Renal cortex interstitium (tissue), 15 donors: ENCODE measurements at places on chromosomes 16 and 17.

- no peak for DNase-seq
Observed at GRCh38 chr17:79942591-79943346, 92.9 kb downstream of the TBC1D16 start.

DNA sequence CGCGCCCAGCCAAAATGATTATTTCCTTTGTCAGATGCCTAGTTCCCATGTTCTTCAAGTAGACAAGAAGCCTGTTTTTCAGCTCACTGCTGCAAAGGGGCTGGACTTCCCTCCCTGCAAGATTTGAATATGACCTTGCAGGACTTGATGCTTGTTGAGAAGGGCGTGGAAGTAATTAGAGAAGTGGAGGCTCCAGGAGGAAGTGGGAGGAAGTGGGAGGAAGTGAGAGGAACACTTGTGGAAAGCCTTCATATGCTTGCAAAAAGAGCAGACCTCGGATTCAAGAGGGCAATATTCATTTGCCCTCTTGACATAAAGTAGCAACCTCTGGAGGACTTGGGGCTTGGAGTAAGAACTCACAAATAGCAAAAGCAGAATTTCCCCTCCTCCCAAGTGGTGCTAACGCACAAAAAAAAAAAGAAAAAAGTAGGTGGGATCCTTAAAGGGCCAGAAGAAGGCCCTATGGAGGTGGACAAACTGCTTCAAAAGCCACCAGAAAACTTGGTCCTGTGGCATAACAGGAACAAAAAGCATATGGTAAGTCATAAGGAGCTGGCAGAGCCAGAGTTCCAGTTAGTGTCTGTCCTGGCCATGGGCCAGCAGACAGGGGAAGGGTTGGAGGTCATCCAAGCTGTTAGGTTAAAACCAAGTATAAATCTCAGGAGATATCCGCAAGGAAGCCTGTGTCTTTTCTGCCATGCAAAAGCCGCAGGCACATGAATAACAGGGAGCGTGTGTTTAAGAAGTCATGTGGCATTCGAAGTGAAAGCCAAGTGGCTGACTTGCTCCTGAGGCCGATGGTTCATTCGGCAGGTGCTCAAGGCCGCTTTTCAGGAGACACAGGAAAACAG is 20.6 kb upstream of the PRKAR1A start:
- no peak for DNase-seq

DNA sequence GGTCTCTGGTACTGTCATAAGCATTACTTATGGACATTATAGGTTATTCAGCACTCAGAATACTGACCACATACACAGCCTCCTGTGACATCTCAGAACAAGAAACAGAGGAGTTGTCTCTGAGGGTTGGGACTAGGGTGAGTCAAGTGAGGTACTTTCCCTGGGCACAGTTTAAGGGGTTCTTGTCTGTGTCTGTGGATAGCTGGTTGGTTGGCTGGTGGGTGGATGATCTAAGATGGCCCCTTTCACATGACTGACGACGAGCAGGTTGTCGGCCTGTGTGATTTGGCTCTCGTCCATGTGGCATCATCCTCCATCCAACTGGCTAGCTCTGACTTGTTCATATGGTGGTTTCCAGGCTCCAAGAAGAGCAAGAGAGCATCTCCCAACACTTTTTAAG is 163.9 kb downstream of the PRKCB start:
- no peak for DNase-seq

DNA sequence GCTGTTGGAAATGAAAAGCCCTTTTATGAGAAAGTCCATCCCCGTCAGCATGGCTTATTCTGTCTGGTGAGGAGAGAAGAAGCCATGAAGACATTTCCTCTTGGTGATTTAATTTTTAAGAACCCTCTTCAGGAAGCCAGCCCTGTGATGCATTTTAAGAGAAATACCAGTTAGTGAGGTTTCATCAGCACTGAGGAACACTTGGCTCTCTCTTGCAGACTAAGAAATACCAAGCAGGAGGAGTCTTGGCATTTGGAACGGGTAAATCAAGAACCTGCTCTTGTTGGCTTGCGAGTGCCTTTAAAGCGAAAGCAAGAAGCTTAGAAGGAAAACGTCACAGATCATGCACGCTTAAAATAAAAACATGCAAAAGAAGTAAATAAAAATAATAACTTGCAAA is 17.5 kb downstream of the RAB11FIP3 start:
- no peak for DNase-seq

DNA sequence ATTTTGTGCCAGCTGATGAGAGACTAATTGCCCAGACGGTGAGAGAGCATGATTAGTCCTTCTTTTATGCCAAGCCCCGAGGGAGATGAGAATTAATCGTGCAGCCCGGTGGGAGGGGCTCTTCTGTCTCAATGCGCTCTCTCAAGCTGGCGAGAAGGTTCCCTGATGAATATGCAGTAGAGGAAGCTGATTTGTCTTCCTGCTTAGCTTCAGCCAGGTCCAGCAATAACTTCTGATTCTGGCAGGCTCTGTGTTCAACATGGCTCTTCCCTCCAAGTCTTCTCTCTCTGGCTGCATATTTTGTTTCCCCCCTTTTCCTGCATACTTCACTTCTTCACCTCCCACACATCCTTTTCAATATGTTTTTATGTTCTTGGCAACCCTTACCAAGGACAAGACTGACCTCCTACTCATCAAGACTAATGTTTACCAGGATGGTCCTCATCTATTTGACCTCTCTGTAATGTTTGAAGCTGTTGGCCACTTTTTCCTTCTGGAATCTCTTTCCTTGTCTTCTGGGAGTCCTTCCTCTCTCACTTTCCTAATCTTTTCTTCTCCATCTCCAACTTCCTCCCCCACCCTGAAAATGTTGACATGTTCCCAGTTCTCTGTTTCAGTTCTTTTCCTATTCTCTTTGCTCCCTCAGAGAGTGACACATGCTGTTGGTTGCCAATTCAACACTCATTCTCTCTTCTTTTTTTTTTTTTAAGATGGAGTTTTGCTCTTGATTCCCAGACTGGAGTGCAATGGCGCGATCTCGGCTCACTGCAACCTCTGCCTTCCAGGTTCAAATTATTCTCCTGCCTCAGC is 33.1 kb downstream of the ARL4D start:
- DNase-seq, result no peak

GRCh38 chr16:72246423-72246822 is 74.5 kb upstream of the PMFBP1 start:
- no peak for DNase-seq

DNA sequence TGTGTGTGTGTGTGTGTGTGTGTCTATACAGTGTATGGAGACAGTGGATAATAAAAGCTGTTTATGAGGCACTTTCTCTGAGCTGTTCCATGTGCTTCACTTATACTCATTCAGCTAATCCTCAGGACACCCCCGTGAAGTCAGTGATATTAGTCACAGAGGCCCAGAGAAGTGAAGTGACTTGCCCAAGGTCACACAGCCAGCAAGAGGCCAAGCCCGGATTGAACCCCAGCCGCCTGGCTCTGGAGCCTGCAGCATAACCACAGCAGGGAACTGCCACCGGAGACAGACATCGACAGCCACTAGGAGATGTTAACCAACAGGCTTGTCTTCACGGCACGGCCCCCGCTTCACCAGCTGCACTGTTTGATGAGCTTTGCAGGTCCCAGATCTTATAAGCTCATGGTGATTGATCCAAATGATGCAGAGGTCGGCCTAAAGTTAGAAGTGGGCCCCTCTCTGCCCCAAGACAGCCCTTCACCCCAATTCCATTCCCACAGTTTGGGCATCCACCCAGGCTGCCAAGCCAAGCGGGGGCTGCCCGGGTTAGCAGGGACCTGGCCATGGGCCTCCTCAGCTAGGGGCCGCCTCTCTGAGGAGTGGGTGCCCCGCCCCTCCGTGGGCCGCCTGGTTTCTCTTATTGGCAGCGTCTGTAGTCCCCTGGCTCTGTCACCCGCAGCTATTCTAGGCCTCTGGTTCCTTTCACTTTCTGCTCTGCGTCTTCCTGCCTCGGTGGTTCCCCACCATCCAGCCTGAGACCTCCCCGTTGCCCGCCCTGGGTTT is 30.9 kb downstream of the SOCS1 start:
- DNase-seq, result no peak

DNA sequence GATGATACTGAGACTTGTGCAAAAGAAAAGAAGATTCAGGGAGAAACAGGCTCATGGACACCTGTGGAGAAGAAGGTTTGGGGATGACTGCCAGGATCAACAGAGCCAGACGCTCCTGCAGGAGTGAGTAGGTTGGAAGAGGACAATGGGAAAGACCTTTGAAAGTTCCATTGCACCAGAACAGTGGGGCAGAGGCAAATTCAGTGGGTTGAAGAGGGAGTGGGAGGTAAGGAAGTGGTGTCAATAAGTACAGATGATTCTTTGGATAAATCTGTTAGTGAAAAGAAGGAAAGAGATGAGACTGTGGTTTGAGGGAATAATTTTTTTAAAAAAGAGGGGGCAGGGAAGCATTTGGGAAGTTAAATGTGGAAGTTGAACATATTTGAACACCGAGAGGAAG is 212.8 kb downstream of the SOX9 start:
- no peak for DNase-seq

GRCh38 chr16:88498576-88499208 is 45.6 kb downstream of the ZFPM1 start:
- no peak for DNase-seq

- DNase-seq, result no peak
Observed at GRCh38 chr17:81572563-81573168, 20.5 kb upstream of the FAAP100 start.

DNA sequence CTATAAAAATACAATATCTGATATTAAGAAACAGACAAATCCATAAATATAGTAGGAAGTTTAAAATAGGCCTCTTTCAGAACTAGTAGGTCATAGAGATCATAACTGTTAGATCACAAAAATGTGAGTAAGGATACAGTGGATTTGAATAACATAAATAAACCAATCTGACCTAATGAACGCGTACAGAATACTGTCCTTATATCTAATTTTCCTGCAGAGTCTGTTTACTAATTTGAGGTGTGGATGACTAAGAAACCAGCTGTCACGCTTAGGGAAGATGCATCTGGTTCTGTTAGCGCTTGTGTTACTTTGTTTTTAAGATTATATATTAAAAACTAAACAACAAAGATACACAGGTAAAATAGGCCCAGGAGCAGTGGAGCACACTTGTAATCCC is 14.8 kb downstream of the CPD start:
- no peak for DNase-seq
